Kasumi-1 (cell line): ENCODE measurements at places on chromosomes 2 and 18.
A peak's percentile ranks its signal among the peaks of the same experiment; 100 is the strongest.

DNA sequence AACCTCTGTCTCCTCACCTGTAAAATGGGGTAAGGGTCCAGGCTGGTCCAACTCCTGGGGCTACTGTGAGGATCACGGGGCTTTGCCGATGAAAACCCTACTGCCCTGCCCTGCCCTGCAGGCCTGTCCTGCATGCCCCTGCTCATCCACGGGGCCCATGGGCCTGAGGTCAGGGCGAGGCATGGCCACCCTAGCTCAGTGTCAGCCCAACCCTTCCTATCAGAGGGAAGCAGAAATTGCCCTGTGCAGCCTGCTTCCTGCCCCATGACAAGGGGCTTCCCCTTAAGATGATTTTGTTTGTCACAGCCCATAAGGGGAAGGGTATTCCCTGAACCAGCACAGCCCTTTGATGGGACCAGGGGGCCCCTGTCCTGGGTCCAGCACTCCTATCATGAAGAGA lies 353.6 kb upstream of the ID2 start:
- no peak for DNase-seq

DNA sequence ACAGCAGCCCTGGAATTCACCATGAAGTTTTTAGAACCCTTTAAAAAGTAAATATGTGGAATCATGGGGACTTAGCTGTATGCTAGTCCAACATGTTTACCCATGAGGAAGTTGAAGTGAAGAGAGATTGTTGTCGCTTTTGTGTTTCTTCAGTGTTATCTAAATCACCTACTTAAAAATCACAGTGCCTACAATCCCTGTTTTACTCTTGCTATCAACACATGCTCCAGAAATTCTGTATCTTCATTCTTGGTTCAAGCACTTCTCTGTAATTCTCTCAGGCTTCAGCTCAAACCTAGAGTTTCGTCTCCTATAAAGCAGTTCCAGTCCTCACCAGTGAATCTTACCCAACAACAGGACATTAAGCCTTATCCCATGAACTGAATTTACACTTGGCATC lies 30.5 kb upstream of the CHMP1B start:
- no peak for DNase-seq

- DNase-seq = no peak
Observed at GRCh38 chr2:219864154-219864553, 236.7 kb downstream of the SLC4A3 start.

DNA sequence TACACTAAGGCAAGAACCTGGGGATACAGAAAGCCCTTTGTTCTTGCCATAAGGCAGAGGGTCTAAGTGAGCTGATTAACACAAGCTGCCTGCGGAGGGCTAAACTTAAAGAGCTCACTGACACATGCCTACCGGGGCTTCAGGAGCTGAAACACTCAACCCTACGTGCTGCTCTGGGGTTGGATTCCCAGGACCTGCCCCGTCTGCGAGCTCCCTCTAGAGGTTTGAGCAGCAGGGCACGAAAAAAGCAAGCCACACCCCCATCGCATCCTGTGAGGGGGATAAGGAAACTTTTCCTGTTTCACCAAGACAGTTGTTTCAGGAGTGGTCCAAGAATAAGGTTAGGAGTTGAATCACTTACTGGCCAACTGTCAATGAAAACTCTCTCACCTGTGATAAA lies 562.1 kb downstream of the TMX3 start:
- peak; percentile 17 for DNase-seq

DNA sequence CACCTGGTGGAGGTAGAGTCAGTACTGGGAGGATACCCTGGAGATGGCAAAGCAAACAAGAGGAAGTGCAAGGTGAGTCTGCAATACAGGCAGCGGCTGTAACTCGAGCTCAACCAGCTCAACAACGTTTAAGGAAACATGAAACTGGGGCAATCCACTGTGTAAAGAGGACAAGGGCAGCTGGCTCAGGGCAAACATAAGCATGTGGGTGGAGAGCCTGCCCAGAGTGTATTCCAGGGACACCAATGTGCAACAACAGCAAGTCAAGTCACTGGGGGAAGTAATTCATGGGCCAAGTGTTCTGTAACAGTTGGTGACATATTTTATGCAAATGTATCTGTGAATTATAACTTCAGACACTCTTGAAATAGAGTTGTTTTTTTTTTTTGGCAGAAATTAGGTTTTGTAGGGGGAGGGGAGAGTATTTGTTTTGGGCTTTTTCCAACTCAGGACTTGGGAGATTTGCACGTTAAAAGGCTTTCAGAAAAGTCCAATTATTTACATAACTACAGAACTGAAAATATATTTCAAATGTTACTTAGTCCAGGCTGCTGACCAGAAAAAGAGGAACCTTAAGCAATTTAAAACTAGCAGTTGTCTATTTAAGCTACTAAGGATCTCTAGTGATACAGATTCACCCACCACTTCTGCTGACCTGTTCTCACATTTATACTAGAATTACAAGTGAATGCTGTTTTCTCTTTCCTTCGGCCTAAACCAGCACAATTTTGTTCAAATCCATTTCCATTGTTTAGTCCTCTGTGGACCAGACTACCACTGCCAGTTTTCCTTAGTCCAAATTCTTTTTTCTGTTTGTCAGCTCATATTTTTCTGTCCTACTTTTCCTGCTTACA lies 18.6 kb downstream of the NRXN1 start:
- DNase-seq = peak; percentile 21

GRCh38 chr2:12361506-12361905 lies 355.2 kb upstream of the TRIB2 start:
- DNase-seq = no peak

- DNase-seq = no peak
Observed at GRCh38 chr2:21279525-21279924, 155.8 kb downstream of the TDRD15 start.

GRCh38 chr2:16494836-16495508 lies 170.7 kb downstream of the CYRIA start:
- peak; percentile 46 for DNase-seq

- no peak for DNase-seq
Observed at GRCh38 chr2:134724341-134724740, 5.5 kb upstream of the TMEM163 start.

GRCh38 chr2:206011795-206012194 lies 74.2 kb downstream of the INO80D start:
- DNase-seq = no peak

DNA sequence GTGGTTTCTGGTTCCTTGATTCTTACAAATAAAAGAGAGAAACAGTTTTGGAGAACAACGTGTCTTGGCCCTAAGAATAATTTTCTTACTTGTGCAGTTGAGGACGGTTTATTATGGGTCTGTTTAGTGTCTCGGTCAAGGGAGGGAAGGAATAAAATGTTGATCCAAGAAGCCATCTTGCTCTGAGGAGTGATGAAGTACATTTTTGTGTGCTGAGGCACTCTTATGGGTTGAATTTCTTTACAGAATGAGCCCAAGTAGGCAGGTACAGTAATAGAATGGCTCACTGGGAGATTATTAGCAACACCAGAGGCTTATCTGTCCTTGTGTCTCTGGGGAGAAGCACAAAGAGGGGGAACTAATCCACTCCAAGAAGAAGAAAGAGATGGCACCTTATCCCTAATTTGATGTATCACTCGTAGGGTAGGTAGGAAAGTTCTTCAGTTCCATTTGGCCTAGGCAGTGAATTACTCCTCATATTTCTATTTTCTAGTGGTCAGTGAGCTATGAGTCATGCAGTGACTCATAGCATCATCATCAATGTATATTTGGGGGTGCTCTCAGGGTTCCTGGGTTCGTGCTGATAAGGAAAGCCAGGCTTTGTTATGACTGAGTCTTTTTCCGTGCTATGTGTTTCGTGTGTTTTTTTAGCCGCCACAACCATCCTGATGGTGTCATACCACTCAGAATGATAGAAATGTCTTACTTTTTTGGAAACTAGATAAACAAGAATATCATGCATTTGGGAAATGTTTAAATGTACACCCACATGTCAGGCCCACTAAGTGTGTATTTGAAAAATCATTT lies 250.1 kb upstream of the CTAGE1 start:
- DNase-seq = no peak

GRCh38 chr2:150258781-150259307 lies 228.6 kb downstream of the RND3 start:
- no peak for DNase-seq

DNA sequence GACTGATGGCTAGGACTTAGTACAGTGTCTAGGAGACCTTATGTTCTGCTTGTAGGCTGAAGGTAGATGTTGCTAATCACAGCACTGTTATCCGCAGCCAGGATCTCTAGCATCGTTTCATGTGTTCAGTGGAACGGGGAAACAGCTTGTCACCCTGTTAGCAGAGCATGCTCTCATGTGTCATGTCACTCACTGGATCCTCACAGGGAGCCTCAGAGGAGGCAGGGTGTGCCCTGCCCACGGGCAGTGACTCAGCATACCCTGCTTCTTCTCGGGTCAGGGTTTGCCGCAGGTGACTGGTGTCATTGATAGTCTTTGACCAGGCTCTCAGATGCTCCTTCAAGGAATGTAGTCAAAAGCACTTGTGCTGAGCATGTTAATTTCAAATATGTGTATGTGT lies 44.4 kb downstream of the RPIA start:
- DNase-seq = no peak

GRCh38 chr2:235506997-235507615 lies 13.3 kb downstream of the AGAP1 start:
- no peak for DNase-seq

DNA sequence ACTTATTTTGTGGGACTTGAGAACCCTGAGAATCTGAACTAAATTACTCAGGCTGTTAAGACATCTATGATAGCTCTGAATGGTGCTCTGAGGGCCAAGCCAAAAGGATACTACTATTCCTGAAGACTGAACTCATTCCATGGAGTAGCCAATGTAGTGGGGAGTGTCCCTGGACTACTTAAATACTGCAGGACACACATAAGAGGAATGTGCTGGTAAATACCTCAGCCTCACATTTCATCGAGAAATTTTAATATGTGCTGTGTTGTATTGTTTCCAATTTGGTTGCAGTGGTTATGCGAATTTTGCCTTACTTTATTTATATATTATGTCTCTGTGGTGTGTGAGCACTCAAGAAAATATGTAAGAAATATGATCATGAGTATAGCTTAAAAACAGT lies 264.4 kb upstream of the FIGN start:
- no peak for DNase-seq

- DNase-seq = no peak
Observed at GRCh38 chr2:237966250-237966564, 607 bp upstream of the UBE2F start.

DNA sequence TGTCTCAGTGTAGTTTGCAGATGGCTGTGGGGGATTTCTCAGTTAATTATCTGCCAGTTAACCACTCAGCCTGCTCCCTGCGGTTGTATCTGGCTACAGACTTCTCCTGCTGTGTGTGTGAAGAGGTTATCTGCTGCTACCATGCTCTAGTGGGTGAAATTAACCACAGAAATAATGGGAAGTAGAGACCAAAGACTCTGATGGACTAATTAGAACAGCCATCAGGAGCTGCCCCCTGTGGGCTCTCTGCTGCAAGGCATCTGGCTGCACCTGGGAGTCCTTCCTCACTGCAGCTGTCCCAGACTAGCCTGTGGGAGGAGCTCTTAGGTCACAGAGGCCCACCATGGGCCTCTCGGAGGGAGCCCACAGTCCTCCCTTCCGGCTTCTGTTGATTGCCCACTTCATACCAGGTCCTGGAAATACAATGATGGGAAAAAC lies 66.6 kb downstream of the CTIF start:
- DNase-seq = peak; percentile 91

- peak; percentile 67 for DNase-seq
Observed at GRCh38 chr2:240565333-240566202, 2.7 kb upstream of the RNPEPL1 start.

- no peak for DNase-seq
Observed at GRCh38 chr18:76499637-76500340, 4.7 kb upstream of the ZNF516 start.

- no peak for DNase-seq
Observed at GRCh38 chr18:33720133-33720532, 142.1 kb downstream of the ASXL3 start.

DNA sequence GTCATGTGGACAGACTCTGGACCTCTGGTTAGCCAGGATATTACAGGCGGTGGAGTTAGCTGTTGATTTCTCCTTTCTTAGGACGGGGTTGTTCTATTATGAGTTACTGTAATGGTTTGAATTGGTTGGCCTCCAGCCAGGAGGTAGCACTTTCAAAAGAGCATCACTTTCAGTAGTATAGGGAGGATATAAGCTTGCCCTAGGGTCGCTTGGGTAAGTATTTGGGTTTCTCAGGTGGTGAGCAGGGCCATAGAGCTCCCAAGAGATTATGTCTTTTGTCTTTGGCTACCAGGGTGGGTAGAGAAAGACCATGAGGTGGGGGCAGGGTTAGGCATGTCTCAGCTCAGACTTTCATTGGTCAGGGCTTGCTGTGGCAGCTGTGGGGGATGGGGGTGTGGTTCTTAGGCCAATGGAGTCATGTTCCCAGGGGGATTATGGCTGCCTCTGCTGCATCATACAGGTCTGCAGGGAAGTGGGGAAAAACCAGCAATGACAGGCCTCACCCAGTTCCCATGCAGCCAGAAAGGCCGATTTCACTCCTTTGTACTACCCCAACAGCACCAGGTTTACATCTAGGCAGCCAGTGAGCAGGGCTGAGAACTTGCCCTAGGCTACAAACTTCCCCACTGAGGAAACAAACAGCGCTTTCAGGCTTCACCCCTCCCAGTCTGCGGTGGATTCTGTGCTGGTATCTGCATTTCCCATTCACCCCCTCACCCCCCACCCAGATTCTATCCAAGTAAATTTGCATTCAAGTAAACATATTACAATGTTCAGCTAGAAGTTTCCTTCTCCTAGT lies 89.4 kb upstream of the SLC38A11 start:
- no peak for DNase-seq

GRCh38 chr2:201575971-201576370 lies 67.3 kb downstream of the TMEM237 start:
- DNase-seq = no peak

GRCh38 chr2:64876137-64876647 lies 113.0 kb upstream of the SLC1A4 start:
- no peak for DNase-seq

- DNase-seq = no peak
Observed at GRCh38 chr2:196233805-196234475, 62.6 kb upstream of the STK17B start.

DNA sequence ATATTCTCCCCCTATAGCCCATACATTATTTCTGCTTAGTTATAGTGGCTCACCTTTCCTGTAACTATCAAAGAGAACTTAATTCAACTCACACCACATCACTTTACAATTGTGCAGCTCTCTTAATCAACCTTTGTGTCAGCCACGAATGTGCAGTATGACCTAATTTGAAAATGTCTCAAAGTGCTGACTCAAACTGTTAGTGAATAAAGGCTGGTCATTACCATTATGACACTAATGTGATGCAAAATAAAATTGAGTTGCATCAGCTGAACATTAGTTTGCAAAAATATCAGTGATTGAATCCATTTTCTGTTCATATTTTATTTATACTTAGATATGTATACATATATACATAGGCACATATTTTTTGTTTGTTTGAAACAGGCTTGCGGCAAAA lies 251.8 kb downstream of the MEIS1 start:
- DNase-seq = no peak

- DNase-seq = no peak
Observed at GRCh38 chr2:188789951-188790350, 184.2 kb upstream of the COL3A1 start.

- DNase-seq = no peak
Observed at GRCh38 chr18:79275461-79275860, 120.3 kb upstream of the NFATC1 start.
